Lower lobe of right lung (tissue), 2 donors: ENCODE measurements at places on chromosomes 3 and 15.

DNA sequence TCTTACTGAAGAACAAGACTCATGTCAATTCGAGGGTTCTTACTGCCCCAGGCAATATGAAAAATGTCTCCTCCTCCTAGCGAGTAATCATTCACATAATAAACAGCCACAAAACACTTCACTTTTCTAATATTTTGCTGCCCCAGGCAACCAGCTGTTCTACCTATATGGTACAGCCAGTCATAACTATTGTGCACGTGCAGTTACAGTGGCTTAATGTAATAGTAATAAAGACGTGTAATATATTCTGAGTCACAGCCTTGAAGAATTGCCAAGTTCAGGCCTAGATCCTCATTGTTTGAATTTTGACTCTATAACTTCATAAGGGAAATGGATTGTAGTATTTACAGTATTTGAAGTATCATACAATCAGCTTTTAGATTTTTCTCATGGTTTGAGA, 1250.0 kb upstream of the GBE1 start:
- DNase-seq = no peak

- no peak for DNase-seq
Observed at GRCh38 chr15:86615411-86615810, 535.7 kb downstream of the AGBL1 start.

DNA sequence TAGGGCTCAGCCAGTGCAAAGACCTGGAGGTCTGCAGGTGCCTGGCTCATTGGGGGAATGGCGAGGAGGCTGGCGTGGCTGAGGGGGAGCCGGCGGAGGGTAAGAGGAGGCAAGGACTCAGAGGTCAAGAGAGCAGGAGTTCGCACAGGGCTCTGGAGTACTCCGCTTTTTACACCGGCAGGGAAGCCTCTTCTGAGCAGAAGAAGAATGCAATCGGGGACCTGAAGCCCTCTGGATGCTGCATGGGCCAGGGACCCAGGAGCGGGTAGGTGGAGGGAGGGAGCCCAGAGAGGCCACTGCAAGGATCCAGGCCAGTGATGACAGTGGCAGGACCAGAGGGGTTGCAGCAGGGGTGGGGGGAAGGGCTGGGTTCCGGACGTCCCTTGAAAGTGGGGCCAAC, 70.4 kb upstream of the TAMM41 start:
- no peak for DNase-seq

GRCh38 chr3:97479740-97480139, 284.8 kb upstream of the ARL6 start:
- no peak for DNase-seq

DNA sequence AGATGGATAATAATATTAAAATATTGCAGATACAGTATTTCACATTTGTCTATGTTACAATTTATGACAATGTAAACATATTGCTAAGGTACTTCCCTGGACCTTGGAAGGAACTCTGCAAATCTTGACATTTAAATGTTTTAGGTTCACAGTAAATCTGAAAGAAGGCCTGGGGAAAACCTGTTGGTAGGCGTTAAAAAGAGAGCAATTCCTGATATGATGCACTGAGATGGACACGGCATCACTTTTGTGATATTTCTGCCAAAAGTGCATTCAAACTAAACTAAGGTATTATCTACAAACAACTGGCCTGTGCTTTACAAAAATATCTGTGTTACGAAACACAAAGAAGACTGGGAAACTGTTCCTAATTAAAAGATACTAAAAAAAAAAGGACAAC, 6.1 kb upstream of the TP63 start:
- no peak for DNase-seq
